ENCODE measurements at places on chromosomes 12 and 14. TPM values are rescaled to one million over a fixed set of nuclear protein-coding genes. Genes with fewer than 3 reads are reported as not detected.

DNA sequence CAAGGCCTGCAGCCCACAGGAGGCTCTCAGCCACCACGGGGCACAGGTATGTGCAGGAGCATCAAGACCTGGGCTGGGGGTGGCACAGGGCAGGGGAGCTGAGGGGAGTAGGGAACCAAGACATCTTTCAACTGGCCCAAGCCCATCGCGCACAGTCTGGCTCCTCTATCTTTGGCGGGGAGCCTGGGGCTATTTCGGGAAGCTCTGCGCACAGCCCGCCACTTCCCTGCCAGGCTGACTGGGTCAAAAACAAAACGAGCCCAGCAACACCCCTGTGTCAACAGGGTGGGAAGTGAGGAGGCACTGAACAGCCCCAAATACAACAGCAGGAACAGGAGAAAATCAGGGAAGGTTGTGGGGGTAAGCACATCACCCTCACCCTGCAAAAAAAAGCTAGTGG is 83.9 kb downstream of the ARL6IP4 start:
- DNase-seq, result peak; percentile 83

DNA sequence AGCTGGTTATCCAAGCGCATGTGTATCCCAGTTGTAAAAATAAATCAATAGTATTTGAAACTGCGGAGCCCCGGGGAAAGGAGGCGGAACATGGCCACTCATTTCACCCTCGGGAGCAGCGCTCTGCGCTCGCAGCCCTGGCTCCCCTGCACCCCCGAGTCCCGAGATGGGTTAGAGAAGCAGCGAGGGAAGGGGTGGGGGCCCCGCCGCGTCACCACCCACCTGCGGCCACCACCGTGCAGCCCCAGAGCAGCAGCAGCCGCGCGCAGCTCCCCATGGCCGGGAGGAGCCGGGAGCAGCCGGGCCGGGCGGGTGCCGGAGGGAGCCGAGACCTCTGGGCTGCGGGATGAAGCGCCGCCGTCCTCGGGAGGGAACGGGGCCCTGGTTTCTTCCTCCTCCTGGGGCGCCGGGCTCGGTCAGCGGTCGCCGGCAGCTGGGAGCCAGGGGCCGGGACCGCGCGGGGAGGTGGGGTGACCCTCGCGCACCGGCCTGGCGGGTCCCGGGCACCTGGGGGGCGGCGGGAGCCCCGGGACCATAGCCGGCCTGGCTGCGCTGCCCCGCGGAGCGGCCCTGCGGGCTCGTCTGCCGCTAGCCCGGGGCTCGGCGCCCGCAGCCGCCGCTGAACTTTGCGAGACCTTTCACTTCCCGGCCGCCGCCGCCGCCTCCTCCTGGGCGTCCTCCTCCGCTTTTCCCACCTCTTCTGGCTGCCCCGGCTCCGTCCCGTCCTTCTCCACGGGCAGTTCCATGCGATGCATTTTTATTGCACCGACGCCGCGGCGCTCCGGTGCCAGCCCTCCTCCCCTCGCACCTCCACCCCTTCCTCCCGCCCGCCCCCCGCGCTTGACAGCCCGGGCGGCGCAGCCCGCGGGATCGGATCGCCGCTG is at the start of gene NTN4:
NTN4 (minus strand) TSS at position 732 of the 884 bp plus-strand sequence; CDS start at position 277, 455 bp downstream.
- DNase-seq, result peak; percentile 86

DNA sequence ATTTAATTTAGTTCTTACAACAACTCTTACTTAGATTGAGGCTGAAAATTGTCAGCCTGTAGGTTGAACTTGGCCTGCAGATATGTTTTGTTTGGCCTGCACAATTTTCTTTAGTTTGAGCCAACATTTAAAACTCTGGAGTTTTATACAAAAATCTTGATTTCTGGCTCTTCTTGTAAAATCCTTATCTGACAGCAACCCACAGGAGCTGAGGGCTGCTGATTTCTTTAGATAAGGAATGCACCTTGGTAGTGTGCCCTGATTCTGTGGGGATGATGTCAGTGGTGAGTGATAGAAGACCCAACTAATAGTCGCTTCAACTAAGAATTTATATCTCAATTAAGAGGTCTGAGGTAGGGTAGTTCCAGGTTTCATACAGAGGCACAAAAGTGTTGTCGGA is 49.5 kb downstream of the SOCS2 start:
- no peak for DNase-seq

DNA sequence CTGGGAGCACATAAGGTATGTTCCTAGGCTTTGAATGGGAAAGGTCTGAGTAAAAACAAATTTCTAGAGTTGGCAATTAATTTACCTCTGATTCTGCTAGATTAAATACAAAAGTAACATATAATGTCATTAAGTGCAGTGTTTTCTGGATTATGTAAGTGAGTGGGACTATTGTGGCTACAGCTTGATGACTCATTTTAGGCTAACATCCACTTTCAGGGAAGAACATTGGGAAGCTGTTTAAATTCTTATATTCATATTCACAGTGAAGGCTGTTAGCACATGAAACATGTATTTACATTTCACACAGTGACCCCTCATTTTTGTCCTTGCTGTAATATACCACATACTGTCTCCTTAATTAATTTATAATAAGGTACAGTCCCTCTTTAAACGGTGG is 13.2 kb upstream of the BMAL2 start:
- no peak for DNase-seq

EIF2B2 gene
- total RNA-seq, result 34.0 TPM

Data from Right ventricle myocardium inferior (tissue), 1 donor.